MG63 (cell line): ENCODE measurements at places on chromosomes 7 and 10. TPM values are rescaled to one million over a fixed set of nuclear protein-coding genes. Genes with fewer than 3 reads are reported as not detected.

ST8SIA6 gene
- total RNA-seq, result not detected in 2 replicates

SMO gene
- 9.0 and 14.3 TPM in 2 replicates for total RNA-seq

UBN2 gene
- 0.76 and 0.86 TPM in 2 replicates for total RNA-seq

GPR15LG gene
- not detected in 2 replicates for total RNA-seq

CHRM2 gene
- not detected in 2 replicates for total RNA-seq

KCNMA1 gene
- total RNA-seq, result 40.8 and 58.6 TPM in 2 replicates

- peak; percentile 93 for DNase-seq
Observed at GRCh38 chr10:35300063-35300699, 36.1 kb upstream of the CCNY start.

DNA sequence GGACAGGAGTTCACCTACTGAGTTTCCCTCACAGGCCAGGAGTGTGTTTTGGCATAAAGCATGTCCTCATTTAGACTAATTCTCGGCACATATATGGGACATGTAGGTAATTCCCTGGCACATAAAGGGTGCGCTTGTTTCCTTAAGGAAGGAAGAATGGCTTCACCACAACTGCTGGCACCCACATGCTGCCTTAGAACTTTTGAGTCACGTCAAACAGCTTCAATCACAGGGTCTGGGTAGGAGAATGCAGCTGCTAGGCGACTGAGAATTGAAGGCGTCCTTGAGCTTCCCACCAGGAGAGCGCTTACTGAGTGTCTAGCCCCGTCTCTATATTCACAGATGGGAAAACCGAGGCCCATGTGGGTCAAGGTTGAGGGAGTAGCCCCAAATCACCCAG lies 146.1 kb downstream of the CHN2 start:
- no peak for DNase-seq

DNA sequence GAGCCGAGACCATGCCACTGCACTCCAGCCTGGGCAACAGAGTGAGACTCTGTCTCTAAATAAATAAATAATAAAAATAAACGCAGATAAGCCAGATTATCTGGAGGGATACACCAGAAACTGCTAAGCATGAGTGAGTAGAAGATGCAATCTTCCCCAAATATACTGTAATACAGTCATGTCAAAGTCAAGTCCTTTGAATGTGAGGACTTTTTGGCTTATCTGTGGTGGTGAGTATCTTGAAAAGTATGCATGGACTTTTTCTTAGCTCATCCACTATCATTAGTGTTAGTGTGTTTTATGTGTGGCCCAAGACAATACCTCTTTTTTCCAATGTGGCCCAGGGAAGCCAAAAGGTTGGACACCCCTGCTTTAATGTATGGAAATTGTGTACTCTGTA lies 44.7 kb upstream of the PITRM1 start:
- no peak for DNase-seq

DNA sequence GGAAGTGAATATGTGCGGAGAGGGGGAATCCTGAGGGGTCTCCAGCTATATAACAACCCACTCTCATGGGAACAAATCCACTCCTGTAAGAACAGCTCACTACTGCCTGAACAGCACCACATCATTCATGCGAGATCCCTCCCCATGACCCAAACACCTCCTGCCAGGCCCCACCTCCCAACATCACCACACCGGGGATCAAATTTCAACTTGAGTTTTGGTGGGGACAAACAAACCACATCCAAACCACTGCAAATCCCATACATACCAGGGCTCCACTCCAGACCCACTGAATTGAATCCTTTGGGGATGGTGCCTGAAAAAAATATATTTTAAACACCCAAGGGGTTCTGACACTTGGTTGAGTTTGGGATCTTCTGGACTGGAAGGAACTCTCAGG lies 181.5 kb upstream of the PLXNA4 start:
- DNase-seq, result no peak
